ENCODE measurements at places on chromosomes 7 and 10.

DNA sequence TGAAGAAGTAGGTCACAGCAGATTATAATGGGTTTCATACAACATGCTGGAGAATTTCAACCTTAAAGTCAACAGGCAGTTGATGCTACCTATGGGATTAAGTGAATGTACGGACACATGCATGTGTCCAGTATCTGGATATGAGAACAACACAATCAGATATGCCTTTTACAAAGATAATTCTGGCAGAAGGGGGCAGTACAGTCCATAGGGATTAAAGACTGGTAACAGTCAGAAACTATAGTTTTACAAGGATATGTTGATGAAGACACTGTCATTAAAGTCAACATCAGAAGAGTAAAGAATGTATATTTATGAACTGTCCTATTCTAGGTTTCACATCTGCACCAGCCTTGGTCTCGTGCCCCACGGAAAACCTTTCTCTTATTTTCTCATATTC lies 41.5 kb downstream of the ANKMY2 start:
- no peak for DNase-seq

GRCh38 chr7:11343818-11344413 lies 370.2 kb downstream of the PHF14 start:
- DNase-seq: no peak

DNA sequence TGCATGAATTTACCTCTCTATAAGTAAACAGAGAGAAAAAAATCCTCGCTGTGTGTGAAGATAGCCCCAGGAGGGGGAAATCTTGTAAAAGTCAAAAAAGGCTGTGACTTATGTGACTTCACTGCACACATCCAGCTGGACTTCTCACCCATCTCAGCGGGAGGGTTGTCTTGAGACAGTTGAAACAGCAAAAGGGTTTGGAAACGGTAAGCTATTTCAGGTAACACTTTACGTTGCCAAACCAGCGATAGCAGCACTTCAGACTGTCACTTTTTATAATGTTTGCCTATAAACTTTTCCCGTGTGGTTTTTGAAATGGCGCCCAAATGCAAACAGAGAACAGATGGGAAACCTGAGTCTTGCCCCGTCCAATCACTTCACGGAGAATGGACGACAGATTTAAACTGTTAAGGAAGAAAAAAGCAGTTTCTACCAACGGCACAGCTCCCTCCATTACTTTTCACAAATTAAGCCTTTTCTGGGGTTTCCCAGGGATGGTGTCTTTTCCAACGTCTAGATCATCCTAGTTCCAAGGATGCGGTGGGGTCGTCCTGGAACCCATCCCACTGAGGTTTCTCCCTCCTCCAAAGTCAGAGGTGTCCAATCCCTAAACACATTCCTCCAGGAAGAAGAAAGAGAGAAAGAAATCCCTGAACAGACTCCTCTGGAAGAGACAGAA lies 25.2 kb downstream of the FGFR2 start:
- DNase-seq: no peak

DNA sequence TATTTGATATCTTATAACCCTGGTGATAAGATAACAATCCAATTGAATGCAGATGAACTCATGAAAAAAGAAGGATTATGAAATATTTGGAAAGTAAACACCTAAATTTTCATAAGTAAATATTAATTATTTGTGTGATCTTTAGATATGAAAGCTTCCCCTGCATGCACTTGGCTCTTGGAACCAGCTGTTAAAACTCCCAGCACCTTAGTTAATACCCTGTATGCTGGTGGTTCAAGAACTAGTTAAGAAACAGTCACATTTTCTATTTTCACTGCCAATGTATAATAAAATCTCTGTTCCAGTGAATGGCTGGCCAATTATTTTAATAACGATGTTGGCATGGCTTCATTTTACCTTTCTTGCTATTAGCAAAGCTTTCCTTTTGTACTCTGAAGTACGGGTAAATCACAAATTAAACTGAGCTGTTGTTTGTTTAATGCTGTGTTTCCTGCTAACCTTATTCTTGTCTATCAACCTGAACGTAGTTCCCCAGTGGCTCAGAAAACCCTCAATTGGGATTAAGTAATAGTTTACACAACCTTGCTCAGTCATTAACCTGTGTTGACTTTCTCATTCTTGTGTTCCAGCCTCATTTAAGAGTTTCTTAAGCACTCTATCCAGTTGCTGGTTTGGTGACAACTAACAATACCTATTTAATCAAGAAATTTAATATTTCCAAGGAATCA lies 38.9 kb downstream of the MET start:
- DNase-seq: no peak

DNA sequence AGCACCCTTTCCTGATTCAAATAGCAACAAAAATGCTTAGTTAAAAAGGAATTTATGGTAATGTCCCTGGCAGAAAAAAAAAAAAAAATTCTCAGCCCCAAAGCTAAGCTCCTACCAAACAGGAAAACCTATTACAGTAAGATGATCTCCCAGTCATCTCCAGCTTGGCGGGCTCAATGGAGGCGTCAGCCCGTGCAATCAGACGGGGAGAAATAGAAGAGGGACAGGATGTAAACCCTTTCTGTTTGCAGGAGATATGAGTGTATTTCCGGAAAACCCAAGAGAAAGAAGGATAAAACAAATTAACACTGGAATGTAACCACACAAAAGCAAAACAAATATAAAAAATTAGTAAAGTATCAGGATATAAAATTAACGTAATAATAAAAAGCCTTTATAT lies 242.8 kb downstream of the TCERG1L start:
- no peak for DNase-seq

GRCh38 chr7:155198901-155199845 lies 98.5 kb upstream of the INSIG1 start:
- DNase-seq: no peak
